Thyroid gland (tissue), 4 donors: ENCODE measurements at places on chromosomes 12 and 14.

- no peak overlapping the region for H3K27ac ChIP-seq
- DNase-seq: peak; percentile 5
- H3K4me1 ChIP-seq: peaks cover 14% of the 10 kb centered on the region
Observed at GRCh38 chr14:100439781-100440180, 116.6 kb downstream of the SLC25A47 start.

DNA sequence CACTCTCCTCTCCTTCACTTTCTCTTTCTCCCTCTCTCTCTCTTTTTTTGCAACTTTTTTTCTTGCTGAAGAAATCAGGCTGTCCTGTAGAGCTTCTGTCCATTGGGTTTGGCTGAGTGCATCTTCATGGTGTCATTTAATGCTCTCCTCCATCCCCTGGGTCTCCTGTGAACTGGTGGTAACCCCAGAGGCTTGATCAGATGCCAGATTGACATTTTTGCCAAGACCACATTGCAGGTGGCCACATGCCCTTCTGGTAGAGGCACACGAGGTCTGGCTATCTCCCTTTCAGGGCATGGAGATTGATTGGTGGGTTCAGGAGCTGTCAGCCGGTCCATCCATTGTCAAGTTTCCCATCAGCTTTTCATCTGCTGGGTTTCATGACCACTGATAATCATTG lies 188.3 kb upstream of the MYL2 start:
- H3K4me1 ChIP-seq: no peaks in the 10 kb centered on the region
- H3K4me3 ChIP-seq: no peak overlapping the region
- H3K36me3 ChIP-seq: no peaks in the 10 kb centered on the region
- no peak overlapping the region for H3K27ac ChIP-seq
- no peaks in the 10 kb centered on the region for H3K27me3 ChIP-seq

DNA sequence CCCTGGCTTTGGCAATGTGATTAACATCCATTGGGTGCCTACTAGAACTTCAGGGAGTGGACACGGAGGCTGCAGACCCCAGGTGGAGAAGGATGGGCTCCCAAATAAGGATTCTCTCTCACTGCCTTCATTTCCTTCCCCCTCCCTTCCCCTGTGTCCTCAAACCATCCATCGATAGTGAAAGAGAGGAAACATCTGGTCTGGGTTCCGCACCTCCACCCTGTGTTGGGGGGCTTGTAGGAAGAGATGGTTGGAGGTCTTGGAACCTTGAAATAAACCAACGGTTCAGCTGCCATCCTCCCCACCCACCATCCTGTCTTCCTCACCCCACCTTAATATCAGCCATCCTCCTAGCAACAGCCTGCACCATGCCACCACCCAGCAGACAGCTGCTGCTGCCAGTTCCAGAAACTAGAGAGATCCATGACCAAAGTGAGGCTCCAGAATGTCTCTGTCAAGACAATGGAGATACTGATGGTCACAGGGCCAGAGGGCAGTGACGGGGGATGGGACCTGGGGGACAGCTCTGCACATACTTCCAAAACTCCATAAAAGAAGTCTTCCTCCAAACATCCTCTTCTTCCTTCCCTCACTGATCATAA lies 153.1 kb upstream of the CCND2 start:
- H3K27me3 ChIP-seq: no peaks in the 10 kb centered on the region
- H3K4me3 ChIP-seq: no peak overlapping the region
- peaks cover 4% of the 10 kb centered on the region for H3K4me1 ChIP-seq
- H3K27ac ChIP-seq: no peak overlapping the region
- H3K36me3 ChIP-seq: no peaks in the 10 kb centered on the region
- DNase-seq: no peak

GRCh38 chr14:81222691-81223090 lies 1.9 kb upstream of the GTF2A1 start:
- no peaks in the 10 kb centered on the region for H3K36me3 ChIP-seq
- no peak overlapping the region for H3K4me3 ChIP-seq
- no peak for DNase-seq
- H3K27me3 ChIP-seq: no peaks in the 10 kb centered on the region
- H3K27ac ChIP-seq: no peak overlapping the region

- no peaks in the 10 kb centered on the region for H3K4me1 ChIP-seq
- DNase-seq: no peak
- H3K4me3 ChIP-seq: no peak overlapping the region
- no peaks in the 10 kb centered on the region for H3K36me3 ChIP-seq
- no peaks in the 10 kb centered on the region for H3K27me3 ChIP-seq
- no peak overlapping the region for H3K27ac ChIP-seq
Observed at GRCh38 chr12:40446385-40446784, 221.6 kb downstream of the LRRK2 start.
